Fibroblast of skin of right biceps (primary cell): ENCODE measurements at places on chromosomes 13 and 19.
A peak's percentile ranks its signal among the peaks of the same experiment; 100 is the strongest.

DNA sequence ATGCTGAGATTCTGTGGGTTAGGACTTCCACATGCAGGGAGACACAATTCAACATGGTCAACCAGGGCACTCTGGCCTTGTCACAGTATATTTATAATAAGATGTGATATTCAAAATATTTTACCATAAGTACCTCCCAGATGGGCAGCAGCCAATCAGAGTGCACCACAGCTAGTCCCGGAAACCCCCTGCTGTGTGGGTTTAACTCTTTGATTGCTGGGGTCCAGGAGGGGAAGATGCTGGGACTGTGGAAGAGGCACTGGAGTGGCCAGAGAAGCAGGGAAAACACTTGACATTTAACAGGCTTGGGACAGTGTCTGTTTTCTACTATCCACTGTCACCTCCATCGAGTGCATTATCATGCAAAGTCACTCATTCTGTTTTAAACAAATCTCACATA is 99.0 kb downstream of the MBNL2 start:
- no peak for DNase-seq

GRCh38 chr19:5031231-5032100 is 62.6 kb downstream of the KDM4B start:
- peak; percentile 70 for DNase-seq

DNA sequence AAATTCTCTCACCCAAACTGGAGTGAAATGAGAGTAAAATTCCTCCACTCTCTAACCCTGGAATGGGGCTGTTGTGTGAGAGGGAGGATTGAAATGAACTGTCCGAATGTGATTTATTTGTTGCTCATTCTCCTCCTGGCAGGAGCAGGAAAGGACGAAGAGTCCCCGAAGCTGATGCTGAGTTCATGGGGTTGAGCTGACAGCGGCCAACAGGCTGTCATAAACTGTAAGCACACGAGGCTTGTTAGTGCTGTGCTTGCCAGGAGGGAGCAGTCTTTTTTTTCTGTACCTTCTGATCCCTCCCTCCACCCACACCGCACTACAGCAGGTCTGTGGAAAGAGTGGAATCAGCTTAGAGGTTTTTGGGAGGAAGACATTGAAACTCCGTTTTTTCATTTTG is 33.1 kb upstream of the ZNF331 start:
- no peak for DNase-seq

DNA sequence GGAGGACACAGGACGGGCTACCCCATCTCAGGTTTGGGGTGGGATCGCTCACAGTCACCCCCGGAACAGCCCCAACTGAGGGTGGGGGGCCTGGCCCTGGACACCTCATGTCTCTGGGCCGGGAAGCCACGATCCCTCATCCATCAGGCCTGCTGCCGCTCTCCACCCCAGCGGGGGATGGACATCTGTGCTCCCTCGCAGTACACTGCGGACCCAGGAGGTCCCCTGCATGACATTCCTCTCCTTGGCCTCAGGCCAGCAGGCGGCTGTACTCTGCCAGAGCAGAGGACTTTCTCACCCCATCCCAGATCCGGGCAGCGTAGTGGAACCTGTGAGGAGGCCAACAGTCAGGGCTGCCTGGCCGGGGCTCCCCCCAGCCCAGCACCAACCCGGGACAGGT is 15.5 kb downstream of the IRGC start:
- no peak for DNase-seq

DNA sequence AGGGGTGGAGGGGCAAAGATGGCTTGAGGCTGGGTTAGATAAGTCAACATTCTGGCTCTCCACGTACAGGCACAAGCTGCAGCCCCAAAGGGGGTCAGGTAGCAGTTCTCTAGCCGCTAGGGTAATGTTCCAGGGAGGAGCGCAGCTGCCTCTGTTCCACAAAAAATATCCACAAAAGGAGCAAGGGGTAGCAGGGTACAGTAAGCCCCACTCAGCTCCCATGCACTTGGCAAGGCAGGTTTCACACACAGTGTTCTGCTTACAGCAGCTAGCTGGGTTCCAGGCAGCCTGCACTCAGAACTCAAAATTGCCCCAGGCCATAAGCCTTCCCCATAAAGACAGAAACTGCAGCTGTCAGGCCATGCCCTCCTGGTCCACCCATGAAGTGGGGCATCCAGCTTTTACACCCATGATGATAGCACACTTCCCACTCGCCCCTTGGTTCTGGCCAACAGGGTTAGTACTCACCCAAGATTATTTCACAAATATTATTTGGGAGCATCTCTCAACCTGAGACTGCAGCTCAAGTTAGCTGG is 130.0 kb downstream of the CYSLTR2 start:
- no peak for DNase-seq

DNA sequence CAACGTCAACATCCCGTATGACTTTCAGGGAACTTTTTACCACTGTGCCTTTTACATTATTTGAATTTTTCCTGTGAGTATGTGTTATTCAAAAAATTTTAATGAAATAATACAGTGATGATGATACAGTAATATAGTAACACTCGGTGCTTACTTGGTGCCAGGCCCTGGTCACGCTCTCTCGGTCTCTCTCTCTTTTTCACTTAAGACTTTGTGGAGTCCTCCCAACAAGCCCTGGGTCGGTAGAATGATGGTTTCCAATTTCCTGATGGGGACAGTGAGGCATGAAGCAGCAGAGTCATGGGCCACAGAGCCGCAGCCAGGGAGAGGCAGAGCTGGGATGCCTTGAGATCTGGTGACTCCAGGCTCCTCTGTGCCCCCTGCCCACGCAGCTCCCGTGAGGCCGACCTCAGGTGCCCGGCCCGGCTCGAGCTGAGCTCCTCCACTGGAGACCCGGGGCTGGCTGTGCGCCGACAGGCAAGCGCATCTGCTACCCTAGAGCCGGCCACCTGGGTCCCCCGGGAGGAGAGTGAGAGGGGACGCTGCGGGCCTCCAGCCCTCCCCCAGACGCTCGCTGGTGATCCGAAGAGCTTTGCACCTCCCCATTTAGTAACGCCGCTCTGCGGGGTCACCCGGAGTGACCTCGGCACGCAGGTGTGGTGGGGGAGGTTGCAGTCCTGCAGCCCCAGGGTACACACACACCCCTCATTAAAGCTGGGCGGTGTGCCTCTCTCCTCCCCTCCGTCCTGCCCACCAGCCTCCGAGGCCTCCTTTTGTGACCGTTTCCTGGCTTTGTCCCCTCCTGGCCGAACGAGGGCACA is 4.4 kb upstream of the SBK3 start:
- DNase-seq, result peak; percentile 95

GRCh38 chr19:3178377-3178972 is at the start of gene S1PR4:
Gene S1PR4, plus strand, starts transcription at chr19:3178769. Its CDS starts 24 bp downstream, at chr19:3178793.
- DNase-seq, result no peak

DNA sequence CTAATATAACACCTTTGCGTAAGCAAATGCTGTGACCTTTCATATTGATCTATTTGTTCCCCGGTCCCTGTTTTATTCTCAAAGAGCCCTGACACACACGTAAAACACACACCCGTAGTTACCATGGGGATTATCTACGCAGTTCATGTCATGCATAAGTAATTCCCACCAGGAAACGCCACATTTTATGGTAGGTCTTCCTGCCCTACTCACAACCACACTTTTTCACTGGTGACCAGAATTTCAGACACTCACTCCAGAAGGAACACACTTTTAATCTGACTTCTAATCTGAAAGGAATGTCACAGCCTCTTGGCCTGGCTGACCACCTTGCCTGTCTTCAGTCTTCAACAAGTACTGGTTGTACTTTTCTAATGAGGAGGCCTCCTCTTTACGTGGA is 46.8 kb downstream of the SLC7A1 start:
- peak; percentile 48 for DNase-seq

GRCh38 chr13:35179494-35179893 is 237.4 kb downstream of the NBEA start:
- peak; percentile 37 for DNase-seq

DNA sequence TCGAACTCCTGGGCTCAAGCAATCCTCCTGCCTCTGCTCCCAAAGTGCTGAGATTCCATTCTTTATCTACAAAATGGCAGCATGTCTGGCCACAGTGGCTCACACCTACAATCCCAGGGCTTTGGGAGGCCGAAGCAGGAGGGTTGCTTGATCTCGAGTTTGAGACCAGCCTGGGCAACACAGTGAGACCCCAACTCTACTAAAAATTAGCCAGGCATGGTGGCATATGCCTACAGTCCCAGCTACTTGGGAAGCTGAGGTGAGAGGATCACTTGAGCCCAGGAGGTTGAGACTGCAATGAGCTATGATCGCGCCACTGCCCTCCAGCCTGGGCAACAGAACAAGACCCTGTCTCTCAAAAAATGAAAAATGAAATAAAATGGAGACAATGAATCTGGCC is 6.1 kb downstream of the NAPA start:
- DNase-seq, result no peak

DNA sequence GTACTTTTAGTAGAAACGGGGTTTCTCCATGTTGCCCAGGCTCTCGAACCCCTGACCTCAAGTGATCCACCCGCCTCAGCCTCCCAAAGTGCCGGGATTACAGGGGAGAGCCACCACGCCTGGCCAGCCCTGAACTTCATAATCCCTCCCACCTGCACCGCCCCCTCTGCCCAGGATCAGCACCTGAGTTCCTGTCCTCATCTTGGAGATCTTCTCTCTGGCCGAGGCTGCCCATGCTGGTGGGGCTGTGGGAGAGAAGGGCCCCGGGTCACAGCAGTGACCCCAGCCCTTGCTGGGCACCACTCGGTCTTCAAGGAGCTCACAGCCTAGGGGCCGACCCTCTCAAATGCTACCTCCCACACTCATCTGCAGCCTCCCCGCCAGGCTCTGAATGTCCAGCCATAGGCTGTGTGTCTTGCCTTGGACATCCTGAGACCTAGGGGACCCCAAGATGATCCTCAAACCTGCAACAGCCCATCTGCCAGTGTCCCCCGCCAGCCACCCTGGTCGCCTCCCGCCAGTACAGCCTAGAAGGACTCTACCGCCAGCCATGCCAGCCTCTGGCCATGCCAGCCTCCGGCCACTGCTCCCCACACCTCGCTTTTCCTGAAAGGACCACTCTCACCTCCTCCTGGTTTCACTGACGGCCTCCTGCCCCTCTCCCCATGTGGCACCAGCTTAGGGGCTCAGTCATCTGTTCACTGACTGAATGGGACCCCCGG is 1.5 kb downstream of the ATP8B3 start:
- no peak for DNase-seq

DNA sequence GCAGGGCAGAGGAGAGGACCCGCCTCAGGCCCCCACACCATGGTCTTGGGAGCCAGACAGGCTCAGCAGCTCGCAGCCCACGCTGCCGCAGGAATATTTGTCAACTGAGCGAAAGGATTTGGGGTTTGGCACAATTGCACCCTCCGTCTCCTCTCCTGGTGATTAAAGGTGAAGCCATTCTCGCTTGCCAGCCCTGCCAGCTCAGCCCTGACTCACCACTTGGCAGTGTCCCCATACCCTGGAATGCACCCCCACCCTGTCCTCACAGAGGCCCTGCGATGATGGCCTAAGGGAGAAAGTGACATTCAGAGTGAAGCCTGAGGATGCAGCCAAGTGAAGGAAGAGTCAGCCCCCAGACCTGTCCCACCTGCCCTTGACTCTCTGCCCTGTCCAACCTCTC is 18.8 kb downstream of the CYTH2 start:
- DNase-seq, result peak; percentile 81

GRCh38 chr13:71828564-71828963 is 38.4 kb downstream of the DACH1 start:
- DNase-seq, result no peak

DNA sequence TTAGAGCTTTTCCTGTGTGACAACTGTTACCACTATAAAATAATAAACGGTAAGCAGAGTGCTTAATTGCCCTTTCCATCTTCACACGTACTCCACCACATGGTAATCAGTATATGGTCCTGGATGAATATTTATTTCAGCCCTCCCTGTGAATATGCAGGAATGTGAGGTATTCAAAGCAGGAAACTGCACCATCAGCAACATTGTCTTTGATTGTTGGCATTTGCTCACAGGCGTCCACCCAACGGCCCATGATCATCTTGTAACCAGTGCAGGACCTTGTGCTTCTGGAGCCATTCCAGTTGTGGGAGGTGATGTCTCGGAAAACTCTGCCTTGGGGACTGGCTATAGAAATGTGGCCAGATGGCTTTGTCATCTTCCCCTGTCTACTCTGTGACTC is 132.6 kb downstream of the COG6 start:
- DNase-seq, result no peak

- DNase-seq, result no peak
These were observed 16.9 kb downstream of the SLC25A30 start for GRCh38 chr13:45401314-45401713.

DNA sequence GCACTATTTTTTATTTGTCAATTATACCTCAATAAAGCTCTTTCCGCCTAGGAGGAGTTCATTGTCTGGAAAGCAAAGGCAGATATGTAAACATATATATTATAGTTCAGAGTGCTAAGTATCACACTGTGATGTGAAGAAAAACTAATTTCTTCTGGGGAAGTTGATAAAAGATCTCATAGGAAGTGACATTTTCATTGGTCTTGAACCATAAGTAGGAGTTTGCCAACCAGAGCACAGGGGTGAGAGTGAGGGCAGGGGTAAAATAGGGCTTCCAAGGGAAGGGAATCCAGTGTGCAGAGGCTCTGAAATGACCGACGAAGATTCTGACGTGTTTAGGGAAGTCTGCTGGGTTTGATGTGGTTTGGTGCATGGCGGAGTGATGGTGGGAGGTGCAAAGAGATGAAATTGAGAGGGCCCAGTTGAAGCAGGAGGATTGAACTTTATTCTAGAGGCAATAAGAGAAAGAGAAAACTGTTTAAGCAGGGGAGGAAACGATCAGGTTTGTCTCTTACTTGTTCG is 780 bp upstream of the GTF2F2 start:
- DNase-seq, result peak; percentile 46

- no peak for DNase-seq
These were observed 244.4 kb upstream of the SLITRK5 start for GRCh38 chr13:87426742-87427141.

DNA sequence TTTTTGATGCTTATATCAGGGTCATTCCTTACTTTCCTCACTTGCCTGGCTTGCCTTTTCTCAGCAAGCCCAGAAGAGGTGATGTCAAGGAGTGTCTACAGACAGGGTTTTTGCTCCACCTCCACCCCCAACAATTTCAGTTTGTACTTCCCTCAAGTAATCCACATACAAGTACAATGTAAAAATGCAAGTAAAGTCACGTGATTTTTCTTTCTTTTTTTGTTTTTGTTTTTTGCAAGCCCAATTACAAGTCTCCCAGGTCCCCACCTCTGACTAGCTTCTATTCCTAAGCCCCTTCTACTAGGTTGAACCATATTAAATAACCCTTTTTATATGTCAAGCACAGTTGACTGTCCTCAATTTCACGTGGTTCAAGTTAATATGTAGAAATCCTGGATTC is 579.6 kb downstream of the DIAPH3 start:
- no peak for DNase-seq

- no peak for DNase-seq
These were observed 54.0 kb downstream of the FLT1 start for GRCh38 chr13:28440774-28441504.

DNA sequence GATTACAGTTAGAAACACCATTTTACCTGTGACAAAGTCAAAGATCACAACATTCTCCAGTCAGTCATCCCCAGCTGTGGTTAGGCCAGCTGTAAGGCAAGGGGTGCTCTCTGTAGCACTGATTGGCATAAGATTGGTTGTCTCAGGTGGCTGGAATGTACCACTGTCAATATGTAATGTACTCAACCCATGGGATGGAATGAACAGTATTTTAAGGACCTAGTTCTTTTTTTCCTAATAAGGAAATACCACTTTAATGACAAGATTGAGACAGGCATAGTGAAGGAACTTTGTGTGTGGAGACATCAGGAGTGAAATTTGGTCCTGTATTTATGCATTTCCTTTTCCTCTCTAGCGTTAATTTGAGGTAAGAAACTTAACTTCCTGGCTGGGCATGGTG is 310.7 kb downstream of the ITGBL1 start:
- peak; percentile 19 for DNase-seq
